ENCODE measurements at places on chromosomes 7 and 10. TPM values are rescaled to one million over a fixed set of nuclear protein-coding genes. Genes with fewer than 3 reads are reported as not detected.

ANKRD30A gene
- total RNA-seq: not detected

OR13A1 gene
- not detected for total RNA-seq

NCF1 gene
- 1.5 TPM for total RNA-seq

MYOF gene
- total RNA-seq: 10.8 TPM

EPO gene
- total RNA-seq: not detected

NUDT5 gene
- total RNA-seq: 91.7 TPM

TMEM176B gene
- not detected for total RNA-seq

CUZD1 gene
- total RNA-seq: 2.1 TPM

SRGN gene
- 474 TPM for total RNA-seq

HYAL4 gene
- total RNA-seq: not detected

DMBT1 gene
- total RNA-seq: 0.05 TPM

SYT15B gene
- not detected for total RNA-seq

GPR85 gene
- total RNA-seq: not detected
